ENCODE measurements at places on chromosomes 3 and 15.

DNA sequence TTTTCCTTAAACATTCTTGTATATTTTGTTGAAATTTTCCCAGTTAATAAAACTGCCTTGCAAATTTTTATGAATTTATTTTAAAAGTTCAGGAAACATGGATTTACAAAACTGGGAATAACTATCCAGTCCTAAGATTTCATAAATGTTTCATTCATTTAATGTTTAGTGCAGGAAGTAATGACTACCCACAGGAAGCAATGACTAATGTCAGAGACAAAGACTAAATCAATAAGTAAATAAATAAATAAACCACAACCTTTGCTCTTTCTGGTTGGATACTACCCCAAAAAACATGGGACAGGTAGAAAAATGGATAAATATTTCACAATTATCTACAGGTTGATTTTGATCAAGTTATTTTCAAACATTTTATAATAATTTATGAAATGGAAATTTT is 48.8 kb upstream of the TMCO5A start:
- no peak for DNase-seq

DNA sequence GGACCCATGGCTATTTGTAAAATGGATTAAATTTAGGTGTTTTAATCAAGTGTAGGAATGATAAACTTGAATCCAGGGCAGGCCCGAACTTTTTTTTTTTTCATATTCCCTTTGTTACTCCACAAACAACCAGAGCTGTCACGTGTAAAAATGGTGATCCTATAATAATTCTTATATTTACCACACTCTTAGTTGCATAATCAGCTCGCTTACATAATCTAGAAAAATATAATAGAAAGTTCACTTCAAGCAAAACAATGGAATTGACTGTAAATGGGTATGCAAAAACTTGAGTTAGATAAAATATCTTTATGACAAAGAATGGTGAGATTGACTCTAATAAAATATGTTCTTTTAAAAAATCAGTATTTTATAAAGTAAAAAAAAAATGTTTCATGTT is 2.1 kb upstream of the PAQR9 start:
- no peak for DNase-seq

DNA sequence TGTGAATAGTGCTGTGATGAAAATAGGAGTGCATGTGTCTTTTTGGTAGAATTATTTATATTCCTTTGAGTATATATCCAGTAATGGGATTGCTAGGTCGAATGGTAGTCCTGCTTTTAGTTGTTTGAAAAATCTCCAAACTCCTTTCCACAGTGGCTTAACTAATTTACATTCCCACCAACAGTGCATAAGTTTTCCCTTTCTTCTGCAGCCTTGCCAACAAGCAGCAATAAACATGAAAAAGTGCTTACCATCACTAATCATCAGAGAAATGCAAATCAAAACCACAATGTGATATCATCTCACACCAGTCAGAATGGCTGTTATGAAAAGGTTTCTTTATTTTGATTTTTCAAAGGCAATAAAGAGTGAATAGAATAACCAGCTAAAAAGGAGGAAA is 1105.9 kb downstream of the NAALADL2 start:
- no peak for DNase-seq

DNA sequence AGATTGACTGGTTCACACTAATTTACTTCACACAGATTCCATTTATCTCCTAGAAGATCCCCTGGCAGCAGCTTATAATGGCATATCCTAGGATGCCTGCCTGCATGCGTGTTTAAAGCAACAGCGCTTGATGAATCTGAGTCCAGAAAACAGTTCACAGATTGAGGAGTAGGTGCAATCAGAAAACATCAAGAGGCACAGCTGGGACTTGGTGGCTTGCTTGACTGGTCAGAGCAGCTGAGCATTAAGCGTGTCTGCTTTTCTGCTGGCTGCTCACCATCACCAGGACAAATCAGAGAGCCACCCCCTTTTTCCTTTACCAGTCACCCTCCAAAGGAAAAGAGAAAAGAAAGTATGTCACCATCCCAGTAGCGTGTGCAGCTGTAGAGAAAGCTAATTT is 223.6 kb downstream of the WDR72 start:
- DNase-seq = no peak

DNA sequence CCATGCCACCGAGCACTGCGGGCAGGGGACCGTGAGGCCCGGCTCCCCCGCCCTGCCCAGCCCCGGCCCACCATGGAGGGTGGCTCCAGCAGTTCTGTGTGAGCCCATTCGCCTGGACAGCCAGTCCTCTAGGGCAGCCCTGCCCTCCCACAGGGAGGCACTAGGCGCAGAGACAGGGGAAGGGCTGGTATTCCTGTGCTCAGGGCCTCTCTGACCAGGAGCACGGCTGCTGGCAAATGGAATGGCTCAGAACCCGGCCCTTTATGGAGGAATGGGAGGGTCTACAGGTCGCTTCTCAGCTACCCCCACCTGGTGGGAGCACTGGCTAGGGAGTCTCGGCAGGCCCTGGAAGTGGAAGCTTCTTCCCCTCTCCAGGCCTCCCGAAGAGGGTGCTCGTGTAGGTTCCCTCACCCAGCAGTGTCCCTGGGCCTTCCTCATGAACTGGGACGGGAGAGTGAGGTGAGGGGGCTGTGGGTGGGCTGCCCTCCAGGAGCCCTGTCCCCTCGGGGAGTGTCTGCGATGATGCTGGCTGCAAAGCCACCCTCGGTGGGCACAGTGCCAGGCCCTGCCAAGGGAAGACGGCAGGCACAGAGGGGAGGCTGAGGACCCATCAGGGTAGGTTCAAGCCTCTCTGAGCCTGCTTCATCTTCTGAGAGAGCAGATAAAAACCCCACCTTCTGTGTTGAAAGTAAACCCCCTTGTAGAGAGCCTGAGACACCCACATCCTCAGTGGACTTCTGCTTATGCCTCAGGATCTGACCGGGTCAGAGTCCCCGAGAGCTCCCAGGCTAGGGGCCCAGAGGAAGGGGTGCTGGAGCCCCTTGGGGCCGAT is 1.5 kb downstream of the MELTF start:
- DNase-seq = peak; percentile 46

GRCh38 chr3:52280050-52280461 is 1.6 kb upstream of the WDR82 start:
- no peak for DNase-seq

- DNase-seq = no peak
Observed at GRCh38 chr15:83378921-83379578, 68.1 kb upstream of the SH3GL3 start.

GRCh38 chr3:128824132-128824850 is 55.1 kb upstream of the ACAD9 start:
- no peak for DNase-seq

GRCh38 chr15:77862651-77863104 is 214.8 kb downstream of the TBC1D2B start:
- DNase-seq = no peak

DNA sequence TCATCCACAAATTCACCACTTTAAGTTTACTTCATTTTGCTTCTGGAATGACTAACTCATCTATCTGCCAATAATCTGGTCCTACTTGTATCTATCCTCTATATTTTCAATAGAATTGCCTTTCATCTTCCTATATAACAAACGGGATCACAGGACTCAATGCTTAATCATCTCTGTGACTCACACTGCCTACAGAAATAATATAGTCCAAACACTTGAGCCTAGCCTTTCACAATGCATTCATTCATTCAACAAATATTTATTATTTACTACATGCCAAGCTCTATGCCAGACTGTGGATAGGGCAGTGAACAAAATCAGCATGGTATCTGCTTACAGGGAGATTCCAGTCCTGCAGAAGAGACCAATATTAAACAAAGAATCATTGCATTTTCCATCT is 16.6 kb upstream of the AGTR1 start:
- DNase-seq = no peak

DNA sequence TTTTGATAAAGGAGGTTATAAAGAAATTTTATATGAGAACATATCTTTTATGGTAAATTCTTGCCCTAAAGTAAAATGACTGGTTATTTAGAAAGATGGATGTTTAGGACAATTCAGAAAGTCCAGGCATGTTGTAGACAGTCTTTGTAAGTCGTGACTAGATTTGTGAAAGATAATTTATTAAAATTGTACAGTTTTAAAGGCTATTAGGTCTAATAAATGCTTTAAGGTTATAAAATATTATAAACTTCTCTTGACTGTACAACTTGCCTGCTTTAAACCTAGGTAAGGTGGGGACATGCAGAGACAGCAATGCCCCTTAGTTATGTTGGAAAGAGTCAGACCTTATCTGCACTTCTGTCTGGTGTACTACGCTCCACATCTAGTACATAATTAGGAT is 933.5 kb downstream of the SI start:
- DNase-seq = no peak

GRCh38 chr15:45604326-45604725 is 17.1 kb downstream of the BLOC1S6 start:
- peak; percentile 76 for DNase-seq

DNA sequence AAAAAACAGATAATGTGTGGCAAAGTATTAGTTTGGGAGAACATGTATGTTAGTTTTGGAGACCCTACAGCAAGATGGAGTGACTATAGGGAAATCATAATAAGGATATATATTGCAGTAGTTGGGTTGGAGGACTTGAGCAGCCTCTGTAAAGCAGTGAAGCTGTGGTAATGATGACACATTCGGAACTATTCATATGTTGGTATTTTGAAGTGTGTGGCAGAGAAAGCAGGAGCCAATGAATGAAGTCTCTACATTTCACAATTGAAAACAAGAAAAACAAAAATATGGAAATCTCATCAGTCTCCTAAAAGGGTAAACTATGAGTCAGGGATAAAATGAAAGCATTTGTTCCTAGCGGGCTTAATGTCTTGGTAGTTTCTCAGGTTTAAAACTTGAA is 645.9 kb downstream of the OTOL1 start:
- no peak for DNase-seq

DNA sequence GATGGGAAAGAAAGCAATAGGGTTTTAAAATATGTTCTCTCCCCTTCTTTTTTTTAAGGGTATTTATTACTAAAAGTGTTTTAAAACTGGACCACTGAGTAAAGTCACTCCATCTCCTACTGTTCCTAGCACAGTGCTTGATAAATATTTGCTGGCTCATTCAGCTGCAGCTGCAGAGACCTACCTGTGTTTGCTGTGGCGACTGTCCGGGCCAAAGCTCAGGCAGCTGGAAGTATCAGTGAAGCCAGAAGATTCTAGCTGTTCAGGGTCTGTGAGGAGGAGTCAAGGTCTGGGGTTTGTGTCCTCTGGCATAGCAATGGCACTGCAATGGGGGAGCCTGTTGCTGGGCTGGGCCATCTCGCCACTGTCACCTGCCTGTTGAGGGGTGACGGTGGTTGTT is 109.9 kb downstream of the RPLP1 start:
- no peak for DNase-seq

DNA sequence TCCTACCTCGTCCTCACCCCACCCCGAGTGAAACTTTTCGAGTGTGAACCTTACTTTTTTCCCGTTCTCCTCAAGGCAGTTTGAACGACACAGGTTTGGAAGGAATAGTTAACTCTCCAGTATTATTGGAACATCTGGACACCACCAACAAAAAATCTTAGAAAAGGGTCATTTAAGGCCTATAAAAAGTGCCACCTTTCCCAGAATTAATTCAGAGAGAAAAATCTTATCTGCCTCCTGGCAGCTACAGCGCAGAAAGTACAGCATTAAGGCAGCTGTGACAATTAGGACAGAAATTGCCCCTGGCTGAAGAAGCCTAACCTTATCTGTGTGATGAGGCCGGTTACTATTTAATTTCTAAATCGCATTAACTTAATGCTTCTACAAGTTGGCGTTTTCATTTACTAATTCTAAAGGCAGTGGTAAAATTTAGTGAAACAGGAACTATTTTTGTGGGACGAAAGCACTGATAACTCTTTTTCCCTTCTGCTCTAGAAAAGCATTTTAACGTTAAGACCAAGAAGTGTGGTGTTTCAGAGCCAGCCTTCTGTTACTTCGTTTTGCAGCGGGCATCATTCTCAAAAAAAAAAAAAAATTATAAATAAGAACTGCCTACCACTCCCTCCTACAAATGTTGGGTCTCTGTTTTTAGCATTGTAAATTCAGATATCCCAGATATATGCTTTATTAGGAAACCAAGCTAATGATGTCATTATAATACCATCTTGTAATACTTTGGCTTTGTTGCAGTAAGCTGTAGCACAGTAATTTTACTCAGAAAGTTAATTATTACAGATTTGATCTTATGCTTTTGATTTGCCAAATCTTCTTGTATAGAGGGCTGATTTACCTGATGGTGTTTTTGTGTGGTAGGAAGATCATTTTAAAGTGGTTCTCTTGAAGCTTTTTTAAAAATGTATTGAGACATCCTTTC is 1.4 kb downstream of the ATP11B start:
- peak; percentile 51 for DNase-seq

GRCh38 chr3:42652611-42653302 is 740 bp upstream of the ZBTB47 start:
- peak; percentile 84 for DNase-seq

GRCh38 chr3:108487439-108487838 is 23.0 kb downstream of the MYH15 start:
- no peak for DNase-seq

GRCh38 chr3:107950417-107950816 is 140.4 kb downstream of the CD47 start:
- peak; percentile 64 for DNase-seq

DNA sequence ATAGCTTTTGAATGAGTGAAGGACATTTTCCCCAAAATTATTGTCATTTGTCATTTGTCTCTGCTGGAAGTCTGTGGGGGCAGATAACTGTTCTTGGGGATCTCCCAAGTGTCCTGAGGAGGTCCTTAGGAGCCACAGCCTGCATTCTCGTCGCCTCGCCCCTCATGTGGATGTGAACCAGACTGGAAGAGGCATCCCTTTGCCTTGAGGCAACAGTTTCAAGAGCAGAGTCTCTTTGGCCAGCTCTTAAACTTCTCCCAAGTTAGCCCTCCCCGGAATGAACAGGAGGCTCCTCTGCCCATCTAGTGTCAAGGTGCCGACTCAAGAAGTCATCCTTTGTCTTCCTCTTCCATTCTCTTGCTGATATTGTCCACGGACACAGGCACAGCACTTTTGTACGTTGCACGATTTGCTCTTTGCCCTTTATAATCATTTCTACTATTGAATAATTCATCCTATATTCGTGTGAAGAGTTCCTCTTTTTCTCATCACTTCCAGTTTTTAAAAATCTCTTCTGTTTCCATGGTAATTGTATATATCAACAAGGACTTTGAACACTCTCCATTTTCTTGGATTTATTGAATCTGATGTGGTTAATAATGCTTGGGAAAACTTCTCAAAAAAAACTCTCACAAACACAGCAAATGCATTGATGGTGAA is 40.8 kb upstream of the CD47 start:
- peak; percentile 49 for DNase-seq

DNA sequence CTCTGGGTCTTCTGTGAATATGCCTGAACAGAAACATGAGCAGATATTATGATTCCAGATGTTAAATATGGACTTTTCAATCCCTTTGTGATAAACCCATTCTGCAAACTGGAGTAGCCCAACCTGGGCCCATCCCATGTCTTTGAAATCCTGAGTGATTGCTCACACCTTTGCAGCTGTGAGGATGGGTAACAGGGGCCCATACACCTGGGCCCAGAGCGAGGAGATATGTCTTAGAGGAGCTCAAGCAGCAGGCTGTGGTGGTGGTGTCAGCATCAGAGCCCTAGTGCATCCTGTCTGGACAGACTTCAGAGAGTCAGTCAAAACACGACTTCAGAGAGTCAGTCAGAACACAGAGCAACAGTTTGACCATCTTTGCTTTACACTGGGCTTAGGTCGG is 64.9 kb upstream of the LIMD1 start:
- DNase-seq = no peak

All from suppressor macrophage treated with lipopolysaccharide for 1 hour (primary cell).